ENCODE measurements at places on chromosomes 16 and 17.

DNA sequence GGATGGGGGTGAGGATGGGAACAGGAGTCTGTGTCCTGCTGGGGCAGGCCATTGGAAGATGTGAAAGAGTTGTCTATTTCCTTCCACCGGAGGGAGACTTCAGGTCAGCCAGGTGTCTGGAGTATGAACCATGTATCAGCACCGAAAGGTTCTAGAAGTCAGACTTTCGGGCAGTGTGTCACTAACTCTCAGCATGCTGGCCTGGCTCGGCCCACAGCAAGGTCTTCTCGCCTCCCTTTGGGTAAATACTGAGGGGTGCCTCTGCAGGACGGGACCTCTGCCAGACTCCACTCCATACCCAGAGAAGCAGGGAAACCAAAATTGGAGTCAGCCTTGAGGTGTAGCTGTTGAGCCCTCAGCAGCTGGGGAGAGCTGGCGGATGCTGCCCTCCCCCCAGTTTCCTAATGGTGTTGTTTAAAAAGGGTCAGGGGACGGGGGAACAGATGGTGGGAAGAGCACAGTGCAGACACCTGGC lies 507 bp downstream of the CIITA start:
- DNase-seq = no peak

DNA sequence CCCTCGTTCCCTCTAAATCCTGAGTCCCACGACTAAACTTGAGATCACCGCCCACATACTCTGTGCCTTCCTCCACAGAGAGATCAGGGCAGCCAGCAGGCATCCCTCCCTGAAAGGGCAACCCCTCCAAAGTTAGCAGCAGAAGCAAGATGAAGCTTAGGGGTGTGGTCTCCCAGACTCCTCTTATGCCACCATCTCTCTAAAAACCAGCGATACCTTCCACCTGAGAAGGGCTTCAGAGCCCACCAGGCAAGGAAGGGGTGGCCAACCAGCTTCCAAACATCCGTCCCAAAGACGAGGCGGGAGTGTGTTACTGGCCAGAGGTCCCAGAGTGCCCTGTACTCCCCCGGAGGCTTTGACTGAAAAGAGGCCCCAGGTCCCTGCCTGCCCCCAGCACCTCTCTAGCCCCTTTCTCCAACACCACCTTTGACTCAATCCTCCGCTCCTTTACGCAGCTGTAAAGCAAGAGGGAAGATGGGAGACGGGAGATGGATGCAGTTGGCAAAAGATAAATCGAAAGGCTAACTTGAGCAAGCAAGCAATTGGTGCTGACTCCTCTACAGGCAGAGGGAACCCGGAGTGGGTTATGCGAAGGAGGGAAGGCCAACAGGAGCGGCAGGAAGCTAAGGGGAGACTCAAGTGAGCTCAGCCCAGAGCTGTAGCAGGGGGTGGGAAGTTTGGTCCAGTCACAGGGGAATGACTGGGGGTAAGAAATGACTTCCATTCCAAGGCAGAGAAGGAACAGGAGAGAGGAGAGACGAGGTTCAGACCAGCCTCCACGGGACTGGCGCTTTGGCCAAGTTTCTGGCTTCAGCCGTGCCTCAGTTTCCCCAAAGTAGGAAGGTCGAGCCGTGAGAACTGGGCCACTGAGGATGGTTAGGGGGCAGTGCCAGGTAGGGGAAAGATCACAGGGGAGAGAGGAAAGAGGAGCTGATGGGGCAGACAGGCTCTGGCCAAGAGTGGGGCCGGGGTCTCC lies 1.0 kb downstream of the ST3GAL2 start:
- DNase-seq = no peak

GRCh38 chr16:27230562-27231001 lies 27.3 kb downstream of the KDM8 start:
- DNase-seq = peak; percentile 66

DNA sequence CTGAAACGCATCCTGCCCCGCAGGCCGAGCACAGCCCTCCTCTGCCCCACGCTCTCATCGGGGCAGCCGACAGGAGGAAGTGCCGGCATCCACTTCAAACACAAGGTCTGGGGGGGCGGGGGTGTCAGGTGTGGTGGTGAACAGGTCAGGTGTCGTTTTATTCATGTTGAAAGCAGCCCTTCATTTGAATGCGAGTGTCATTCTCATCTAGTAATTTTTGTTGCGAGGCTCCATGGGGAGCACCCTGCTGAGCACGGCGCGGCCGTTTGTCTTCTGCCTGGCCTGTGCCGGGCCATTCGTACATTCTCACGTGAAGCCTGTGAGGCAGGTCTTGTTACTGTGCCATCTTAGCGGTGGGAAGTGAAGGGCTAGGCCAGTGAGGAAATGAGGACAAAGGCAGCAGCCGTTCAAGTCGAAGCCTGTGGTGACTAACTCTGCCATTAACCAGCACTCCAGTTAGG lies 1.9 kb downstream of the ACSF3 start:
- DNase-seq = no peak

GRCh38 chr17:82274134-82275020 lies 877 bp upstream of the CSNK1D start:
- DNase-seq = no peak

- no peak for DNase-seq
Observed at GRCh38 chr17:81291662-81292061, 3.4 kb downstream of the SLC38A10 start.

- no peak for DNase-seq
Observed at GRCh38 chr17:49798738-49799137, 10.3 kb downstream of the KAT7 start.

GRCh38 chr17:62870030-62870541 lies 62.0 kb upstream of the MARCHF10 start:
- DNase-seq = no peak

- DNase-seq = no peak
Observed at GRCh38 chr17:32565401-32565800, 78.6 kb downstream of the CDK5R1 start.

- DNase-seq = no peak
Observed at GRCh38 chr17:81867170-81867990, 3.8 kb downstream of the ARHGDIA start.

DNA sequence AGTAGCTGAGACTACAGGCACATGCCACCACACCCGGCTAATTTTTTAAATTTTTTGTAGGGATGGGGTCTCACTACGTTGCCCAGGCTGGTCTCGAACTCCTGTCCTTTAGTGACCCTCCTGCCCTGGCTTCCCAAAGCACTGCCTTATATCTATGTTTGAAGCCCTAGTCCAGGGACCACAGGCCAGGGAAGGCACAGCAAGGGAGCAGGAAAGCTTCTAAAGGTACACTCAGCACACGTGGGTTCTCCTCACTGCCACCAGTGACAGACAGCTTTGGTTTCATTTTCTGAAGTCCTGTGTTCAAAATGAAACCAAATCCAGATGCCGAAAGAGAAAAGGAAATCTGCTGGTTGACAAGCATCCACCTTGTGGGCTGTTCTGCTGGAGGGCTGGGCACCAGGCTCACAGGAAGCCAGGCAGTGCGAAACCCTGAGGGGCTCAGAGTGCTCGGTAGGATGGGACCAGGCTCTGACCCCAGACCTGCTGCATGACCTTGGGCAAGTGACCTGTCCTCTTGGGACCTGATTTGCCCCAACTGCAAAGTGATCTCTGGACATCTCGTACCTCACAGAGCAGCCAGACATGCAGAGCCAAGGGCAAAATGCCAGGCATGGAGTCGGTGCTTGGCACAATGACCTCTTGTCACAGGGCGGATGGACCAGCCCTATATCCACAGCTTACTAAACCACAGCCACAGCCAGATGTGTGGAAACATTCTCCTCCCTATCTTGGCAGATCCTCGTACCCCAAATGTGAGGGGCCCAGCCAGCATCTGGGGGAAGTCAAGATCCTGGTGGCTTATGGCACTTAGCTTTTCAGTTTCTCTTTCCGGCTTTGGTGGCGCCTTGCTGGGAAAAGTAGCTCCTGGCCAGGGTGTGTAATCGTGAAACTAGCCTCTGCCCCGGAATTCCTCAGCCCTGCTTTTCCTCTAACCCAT lies 2.8 kb upstream of the SOCS1 start:
- DNase-seq = no peak

DNA sequence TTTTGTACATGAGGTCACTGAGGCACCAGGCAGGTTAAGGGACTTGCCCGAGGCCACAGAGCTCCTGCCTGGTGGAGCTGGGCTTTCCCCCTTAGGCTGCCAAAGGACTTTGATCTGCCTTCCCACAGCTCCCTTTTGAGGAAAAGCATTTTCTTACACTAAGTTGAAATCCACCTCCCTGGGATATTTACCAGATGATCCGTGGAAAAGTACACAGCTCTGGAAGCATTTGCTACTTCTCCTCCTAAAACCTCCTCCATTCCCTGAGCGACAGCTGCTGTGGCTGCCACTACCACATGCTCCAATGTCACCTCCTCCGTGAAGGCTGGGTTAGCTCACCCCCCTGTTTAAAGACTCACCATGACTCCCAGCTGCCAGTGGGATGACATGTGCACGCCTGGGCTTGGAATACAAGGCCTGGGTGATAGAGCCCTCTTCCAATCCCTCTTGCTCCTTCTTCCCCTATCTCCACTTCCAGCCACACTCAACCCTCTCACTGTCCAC lies 1.2 kb upstream of the MPRIP start:
- no peak for DNase-seq

DNA sequence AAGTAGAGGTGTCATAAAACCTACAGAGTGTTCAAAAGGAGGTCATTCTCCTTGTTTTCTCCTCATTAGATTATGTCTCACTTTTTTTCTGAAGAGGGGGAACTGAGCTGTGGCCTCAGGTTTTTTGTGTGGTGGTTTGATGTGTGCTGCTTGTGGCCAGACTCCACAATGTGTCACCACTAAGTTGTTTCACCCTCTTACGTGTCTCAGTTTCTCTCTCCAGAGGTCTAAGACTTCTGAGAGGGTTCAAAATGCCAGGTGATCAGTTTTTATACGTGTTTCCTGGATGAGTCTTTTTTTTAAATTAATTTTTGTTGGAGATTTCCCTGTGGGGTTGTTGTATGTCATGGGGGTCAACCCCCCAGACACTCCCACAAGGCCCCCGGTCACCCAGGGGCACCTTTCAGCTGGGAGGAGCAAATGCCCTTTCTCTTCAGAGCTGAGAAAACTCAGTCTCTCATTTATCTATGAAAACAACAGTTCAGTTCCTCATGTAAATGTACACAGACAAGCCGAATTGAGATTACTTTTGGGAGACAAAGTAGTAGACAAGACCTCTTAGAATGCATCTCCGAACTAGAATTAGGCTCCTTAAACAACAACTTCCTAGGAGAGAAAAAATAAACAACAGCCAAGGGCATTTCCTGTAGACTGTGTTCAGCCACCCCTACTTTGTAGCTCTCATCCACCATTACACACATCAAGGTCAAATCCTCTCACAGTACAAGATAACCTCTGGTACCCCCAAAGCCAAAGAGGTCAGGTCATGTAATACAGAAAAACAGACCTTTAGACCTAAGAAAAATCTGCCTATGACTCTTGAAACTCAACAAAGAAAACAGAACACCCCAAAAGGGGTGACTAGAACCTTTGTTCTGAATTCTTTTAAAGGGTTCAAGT lies 23.9 kb upstream of the TMEM98 start:
- DNase-seq = no peak

GRCh38 chr17:4173781-4174180 lies 30.8 kb downstream of the CYB5D2 start:
- no peak for DNase-seq

GRCh38 chr16:74501484-74502478 lies 80.5 kb upstream of the CLEC18B start:
- DNase-seq = no peak

DNA sequence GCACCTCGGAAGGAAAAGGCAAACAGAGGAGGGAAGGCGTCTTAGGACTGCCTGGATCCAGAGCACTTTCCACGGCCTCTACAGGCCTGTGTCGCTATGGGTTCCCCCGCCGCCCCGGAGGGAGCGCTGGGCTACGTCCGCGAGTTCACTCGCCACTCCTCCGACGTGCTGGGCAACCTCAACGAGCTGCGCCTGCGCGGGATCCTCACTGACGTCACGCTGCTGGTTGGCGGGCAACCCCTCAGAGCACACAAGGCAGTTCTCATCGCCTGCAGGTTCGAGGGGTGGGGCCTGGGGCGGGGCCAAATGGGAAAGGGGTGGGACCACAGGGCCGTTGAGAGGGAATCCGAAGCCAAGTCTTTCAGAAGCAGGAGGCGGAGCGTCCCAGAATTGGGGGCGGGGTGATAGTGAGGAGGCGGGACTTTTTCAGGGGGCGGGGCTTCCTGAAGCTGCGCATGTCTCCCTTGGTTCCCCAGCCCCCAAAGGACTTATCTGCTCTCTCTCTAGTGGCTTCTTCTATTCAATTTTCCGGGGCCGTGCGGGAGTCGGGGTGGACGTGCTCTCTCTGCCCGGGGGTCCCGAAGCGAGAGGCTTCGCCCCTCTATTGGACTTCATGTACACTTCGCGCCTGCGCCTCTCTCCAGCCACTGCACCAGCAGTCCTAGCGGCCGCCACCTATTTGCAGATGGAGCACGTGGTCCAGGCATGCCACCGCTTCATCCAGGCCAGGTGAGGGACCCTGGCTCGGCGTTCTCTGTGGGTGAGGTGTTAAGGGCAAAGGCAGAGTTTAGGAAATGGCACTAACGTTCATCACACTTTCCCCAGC lies 939 bp downstream of the BCL6B start:
- DNase-seq = peak; percentile 82

DNA sequence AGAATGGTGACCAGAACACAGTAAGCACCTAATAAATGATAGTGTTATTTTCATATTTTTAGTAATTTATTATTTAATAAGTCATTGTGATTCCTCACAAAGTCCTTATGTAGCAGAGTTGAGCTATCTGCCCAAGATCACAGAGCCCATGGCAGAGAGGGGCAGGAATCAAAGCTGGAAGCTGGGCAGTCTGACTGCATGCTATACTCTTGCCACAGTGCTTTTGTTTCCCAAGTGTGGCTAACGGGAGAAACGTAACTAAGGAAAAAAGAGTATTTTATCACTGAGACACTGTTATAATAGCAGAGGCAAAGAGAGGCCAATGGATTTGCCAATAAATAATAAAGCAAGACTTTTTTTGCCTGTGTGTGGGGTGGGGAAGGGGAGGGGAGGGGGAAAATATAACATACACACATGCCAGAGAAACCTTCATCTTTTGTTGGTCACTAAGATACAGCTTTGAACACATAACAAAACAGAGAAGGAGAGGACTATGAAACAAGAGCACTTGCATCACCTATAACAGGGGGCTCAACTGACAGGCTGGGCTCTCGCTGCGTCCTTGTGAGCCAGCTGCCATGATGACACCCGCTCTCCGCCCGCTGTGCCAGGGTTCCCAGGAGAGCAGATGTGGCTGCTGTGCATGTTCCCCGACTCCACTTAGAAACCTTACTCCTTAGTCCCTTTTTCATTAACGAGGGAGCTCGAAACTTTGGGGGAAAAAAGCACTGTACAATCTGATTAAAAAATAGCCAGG lies 10.1 kb downstream of the CSNK2A2 start:
- no peak for DNase-seq

GRCh38 chr16:89167425-89167941 lies 4.1 kb upstream of the CDH15 start:
- peak; percentile 72 for DNase-seq

DNA sequence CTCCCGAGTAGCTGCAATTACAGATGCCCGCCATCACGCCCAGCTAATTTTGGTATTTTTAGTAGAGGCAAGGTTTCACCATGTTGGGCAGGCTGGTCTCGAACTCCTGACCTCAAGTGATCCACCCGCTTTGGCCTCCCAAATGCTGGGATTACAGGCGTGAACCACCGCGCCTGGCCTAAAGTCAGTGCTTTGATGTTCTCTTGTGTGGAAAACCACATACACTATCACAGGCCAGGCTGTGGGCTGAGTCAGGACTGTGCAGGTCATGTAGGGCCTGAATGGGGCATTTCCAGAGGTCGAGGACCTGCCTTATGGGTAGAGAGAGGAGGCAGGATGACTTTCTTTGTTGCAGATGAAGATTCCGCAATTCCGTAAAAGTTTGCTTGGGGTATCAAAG lies 5.1 kb upstream of the MT3 start:
- DNase-seq = no peak

GRCh38 chr17:41610965-41611640 lies 1.5 kb downstream of the KRT16 start:
- DNase-seq = no peak

- no peak for DNase-seq
Observed at GRCh38 chr16:19184823-19185509, 16.9 kb downstream of the SYT17 start.

All from stimulated activated CD8-positive, alpha-beta memory T cell treated with anti-CD3 and anti-CD28 coated beads, Interleukin-4, amount 100 ng/mL, for 1 hour (primary cell).